ENCODE measurements at places on chromosomes 12 and 14.

DNA sequence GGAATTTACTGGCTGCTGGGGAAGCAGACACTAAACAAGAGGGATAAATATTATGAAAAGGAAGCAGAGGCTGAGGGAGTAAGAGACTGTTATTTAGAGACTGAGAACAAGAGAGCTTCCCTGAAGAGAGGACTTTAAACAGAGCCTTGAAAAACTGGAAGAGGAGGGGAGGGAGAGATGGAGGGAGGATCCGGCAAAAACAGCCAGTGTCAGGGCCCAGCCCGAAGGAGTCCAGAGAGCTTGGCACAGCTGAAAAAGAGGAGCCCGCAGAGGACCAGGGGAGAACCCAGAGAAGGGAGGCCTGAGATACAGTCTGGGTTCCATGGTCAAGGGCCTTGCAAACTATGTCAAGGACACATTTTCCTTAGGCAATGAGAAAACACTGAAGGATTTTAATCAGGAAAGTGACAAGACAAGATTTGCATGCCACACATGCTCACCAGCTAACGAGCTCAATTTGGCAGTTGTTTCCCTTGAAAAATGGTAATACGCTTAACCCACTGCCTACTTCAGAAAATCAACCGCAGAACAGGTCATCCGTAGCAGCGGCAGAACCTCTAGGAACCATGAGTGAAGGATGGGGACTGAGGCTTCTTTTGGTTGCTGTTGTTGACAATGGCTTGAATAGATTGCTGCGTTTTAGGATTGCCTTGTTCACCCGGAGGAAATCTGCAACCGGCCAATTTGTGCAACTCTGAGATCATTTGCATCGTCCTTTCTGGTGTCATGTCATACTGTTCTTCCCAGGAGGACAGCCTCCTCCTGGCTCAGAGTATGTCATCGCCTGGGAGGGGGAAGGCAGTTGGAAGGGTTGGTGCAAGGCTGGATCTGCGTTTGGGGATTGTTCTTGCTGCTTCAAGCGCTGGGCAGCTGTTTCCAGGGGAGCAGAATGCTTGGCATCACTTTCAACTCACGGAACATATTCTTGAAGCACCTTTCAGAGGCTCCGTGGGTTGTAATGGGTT, 108.2 kb downstream of the PRMT8 start:
- no peak for DNase-seq

GRCh38 chr14:100062590-100062989, 2.6 kb upstream of the EVL start:
- DNase-seq: no peak

- DNase-seq: no peak
These were observed 3.9 kb upstream of the TBC1D30 start for GRCh38 chr12:64820593-64820992.

GRCh38 chr12:2858944-2859421, 2.1 kb upstream of the TEX52 start:
- no peak for DNase-seq

GRCh38 chr12:123270214-123271000, 1.2 kb downstream of the CDK2AP1 start:
- no peak for DNase-seq

DNA sequence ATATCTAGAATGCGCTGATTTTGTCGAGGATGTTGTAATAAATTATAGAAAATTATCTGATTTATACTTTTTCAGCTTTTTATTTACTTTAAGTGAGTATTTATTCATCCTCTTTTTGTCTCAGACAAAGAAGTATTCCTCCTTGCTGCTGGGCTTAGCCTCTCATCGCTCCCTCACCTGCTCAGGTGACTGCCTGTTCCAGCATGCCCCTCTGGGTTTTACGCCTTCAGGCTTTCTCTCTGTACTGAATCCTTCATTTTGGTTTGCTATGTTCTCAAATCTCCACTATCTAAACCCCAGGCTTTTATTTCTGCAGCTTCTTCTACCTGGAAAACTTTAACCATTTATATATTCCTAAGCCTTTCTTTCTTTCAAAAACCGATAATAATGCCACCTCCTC, 1650.9 kb upstream of the SEL1L start:
- DNase-seq: no peak

DNA sequence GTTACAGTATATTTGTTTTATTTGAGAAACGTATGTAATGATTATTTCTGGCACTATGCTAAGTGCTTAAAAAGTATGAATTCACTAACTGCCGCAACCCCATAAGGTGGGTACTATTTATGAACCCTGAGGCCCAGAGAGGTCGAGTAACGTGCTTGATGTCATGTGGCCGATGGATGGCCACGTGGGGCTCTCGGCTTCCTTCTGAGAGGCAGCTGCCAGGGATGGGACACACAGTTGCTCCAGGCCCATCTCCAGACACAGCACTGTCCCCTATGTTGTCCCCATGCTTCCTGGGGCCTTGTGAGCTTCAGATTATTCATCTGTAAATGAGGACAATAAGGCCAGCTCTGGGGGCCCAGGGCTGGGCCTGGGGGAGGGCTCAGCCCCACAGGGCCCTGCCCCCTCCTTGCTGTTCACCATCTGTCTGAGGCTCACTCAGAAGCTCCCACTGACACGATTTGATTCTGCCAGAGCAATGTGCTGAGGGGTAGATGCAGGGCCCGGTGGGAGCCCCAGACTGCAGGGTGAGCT, 115.0 kb downstream of the CALM1 start:
- no peak for DNase-seq

GRCh38 chr12:107875786-107876185, 101.3 kb downstream of the ASCL4 start:
- no peak for DNase-seq

DNA sequence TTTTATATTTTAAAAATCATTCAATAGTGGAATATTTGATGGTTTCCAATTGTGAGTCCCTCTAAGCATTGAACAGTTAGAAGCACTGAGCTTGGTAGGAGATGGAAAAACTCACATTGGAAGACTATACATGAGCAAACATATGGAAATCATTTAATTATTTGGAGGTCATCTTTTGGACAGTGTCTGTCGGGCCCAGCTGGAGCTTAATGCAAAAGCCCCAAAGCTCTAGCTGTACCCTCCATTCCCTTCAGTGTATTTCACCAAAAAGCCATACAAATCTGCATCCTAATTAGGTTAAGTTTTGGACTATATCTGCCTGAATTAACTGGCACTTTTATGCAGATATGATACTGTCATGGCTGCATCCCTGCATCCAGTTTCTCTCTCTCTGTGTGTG, 365.7 kb downstream of the FLRT2 start:
- no peak for DNase-seq

GRCh38 chr12:107057071-107057834, 36.1 kb downstream of the CRY1 start:
- no peak for DNase-seq

- no peak for DNase-seq
These were observed 92.1 kb upstream of the OTX2 start for GRCh38 chr14:56902385-56902784.

GRCh38 chr12:124745891-124746570, 117.6 kb downstream of the SCARB1 start:
- no peak for DNase-seq

DNA sequence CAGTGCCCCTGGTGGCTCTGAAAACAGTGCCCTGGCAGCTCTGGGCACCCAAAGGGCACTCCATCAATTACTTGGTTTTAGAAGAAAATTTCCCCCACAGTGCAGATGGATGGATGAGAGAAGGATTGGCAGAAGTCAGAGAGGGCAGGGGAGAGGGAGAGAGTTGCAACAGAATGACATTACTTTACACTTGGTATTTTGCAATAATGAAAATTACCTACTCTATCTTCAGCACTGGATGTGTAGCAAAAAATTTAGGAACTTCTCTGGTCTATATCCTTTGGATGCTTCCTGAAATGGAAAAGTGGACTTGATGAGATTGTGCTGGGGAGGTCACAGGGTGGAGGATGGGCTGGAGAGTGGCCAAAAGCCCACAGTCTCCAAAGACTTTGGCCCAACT, 193.2 kb downstream of the CHST11 start:
- DNase-seq: no peak

GRCh38 chr14:67242168-67242420, 859 bp downstream of the PALS1 start:
- no peak for DNase-seq

GRCh38 chr14:96086032-96086431, 46.9 kb downstream of the C14orf132 start:
- no peak for DNase-seq

GRCh38 chr12:91419809-91420208, 237.2 kb upstream of the DCN start:
- no peak for DNase-seq

GRCh38 chr12:23349564-23349963, 599.9 kb downstream of the SOX5 start:
- DNase-seq: no peak

- DNase-seq: no peak
These were observed 2.1 kb upstream of the TMEM263 start for GRCh38 chr12:106953352-106954250.

DNA sequence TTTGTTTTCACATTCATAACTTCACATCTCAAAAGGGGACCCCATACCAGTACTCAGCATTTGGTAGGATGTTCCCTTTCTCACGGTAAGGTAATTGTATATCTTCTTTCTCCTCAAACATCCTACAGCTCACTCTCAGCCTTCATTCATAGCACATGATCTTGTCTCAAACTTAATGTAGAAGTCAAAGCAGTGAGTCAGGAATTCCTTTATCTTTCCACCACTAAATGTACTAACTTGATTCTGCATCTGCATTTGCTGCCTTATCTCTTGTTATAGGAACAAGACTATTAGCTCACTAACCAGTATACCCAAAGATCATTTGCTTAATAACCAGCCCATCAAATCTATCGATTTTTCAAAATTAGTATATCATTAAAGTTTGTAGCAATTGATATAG, 22.9 kb downstream of the CPSF2 start:
- DNase-seq: no peak

- DNase-seq: no peak
These were observed 28.4 kb upstream of the OR5AU1 start for GRCh38 chr14:21184254-21184653.

- no peak for DNase-seq
These were observed 11.0 kb downstream of the PRPH start for GRCh38 chr12:49305762-49306510.

- no peak for DNase-seq
These were observed 104.0 kb upstream of the CCND2 start for GRCh38 chr12:4169531-4169930.

- no peak for DNase-seq
These were observed 4.5 kb downstream of the HOXC10 start for GRCh38 chr12:53989227-53990113.

DNA sequence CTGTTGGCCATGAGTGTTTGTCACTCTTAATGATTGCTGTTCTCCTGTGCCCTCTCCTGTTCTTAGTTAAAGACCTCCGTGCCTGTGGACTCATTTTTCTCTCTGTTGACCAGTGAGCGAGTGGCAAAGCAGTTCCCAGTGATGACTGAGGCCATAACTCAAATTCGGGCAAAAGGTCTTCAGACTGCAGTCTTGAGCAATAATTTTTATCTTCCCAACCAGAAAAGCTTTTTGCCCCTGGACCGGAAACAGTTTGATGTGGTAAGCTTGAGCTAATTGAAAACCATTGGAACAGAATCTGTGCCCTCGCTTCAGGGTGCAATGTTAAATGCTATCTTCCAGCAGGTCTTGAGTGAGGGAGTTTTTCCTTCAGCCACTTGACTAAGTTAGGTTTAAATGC, 19.8 kb downstream of the ACAD10 start:
- DNase-seq: no peak

DNA sequence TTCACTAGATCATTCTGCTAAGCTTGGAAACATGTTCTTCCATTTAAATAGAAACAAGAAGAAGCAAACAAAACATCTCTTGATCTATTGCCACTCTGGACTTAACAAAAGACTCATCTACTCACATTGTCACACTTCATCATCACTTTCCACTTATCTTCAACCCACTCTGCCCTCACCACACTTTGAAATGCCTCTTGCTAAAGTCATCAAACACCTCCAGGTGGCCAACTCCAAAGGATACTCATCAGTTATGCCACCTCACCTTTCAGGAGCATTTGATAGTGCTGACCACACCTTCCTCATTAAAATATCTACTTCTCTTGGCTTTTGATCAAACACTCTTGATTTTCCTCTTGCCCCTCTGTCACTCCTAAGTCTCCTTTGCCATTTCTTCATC, 7.2 kb downstream of the EFCAB11 start:
- DNase-seq: no peak

- no peak for DNase-seq
These were observed 14.9 kb upstream of the SNAPC1 start for GRCh38 chr14:61747342-61747741.

DNA sequence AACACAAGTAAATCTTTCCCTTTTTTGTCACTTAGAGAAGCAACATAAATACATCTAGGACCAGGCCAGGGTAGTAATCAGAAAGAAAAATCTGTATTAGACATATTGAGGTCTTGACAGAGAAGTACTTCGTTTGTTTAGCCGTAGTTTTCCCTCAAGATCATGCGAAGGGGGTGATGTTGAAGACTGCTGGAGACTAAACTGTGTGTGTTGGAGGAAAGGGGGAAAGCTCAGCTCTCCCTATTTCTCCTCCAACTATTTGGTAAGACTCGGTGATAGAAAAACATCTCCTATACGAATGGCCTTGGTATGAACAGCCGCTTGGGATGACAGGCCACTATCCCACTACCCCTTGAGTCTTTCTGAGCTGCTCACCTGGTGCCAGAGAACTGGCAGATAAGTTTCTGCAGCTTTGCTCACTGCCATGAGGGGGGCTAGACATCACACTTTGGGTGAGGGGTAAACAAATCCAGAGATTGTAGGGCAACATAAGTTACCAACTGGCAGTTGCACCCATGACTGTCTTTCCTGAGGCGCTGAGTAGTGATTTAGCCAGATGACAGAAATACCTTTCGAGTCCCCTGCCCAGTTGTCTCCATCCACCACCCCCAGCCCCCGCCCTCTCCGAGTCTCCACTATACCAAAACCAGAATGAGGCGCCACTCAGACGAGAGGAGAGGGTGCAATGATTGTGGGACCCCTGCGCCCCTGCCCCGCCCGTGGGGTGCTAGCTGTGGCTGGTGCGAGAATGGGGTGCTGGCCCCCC, 685 bp downstream of the VAMP1 start:
- DNase-seq: no peak

GRCh38 chr12:31015215-31015614, 58.4 kb upstream of the DDX11 start:
- DNase-seq: no peak

- no peak for DNase-seq
These were observed 770.9 kb upstream of the FOXG1 start for GRCh38 chr14:27995691-27996090.

- DNase-seq: no peak
These were observed 545.5 kb upstream of the TBX3 start for GRCh38 chr12:115229517-115229916.

- DNase-seq: no peak
These were observed 23.9 kb downstream of the GPR68 start for GRCh38 chr14:91220581-91221000.
